ENCODE measurements at places on chromosomes 2 and 18.

DNA sequence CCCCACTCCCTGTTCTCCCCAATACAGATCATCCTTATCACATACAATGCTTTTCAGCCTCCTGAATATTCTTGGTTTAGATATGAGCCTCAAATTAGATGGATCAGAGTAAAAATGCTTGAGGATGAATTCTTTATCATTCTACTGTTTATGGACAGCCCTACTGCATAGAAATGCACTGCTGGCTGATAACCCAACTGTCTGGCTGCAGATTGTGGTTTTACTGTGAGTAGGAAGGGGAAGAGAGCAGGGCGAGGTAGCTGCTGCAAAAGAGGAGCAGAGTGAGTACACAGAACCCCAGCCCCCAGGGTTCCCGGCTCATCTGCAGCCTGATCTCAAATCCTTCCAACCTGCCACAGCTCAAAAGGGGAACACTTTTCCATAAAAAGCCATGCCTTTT is 29.4 kb upstream of the NCOA1 start:
- DNase-seq, result no peak

DNA sequence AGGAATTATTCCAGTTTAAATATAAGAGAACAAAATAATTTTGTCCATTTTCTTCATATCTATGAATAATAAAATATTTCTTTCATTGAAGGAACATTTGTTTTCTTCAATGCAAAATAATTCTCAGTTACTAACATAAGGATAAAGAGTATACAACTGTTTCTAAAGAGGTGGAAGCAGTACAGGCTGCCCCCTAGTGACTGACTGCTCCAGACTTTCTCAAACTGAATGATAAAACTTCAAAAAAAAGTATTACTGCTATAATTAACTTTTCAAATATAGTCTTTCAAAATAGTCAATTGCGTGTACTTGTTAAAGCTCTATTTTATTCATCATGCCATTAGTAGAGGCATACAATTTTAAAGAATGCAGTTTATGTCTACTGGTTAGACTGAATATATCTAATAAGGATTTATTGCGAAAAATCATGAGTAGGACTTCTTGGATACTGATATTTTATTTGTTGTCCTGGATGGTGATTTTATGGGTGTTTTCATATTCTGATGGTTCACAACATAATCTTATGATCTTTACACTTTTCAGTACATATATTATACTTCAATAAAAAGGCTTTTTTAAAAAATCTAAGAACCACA is 100.1 kb downstream of the WDPCP start:
- DNase-seq, result no peak

GRCh38 chr2:133415210-133415876 is 152.9 kb downstream of the NCKAP5 start:
- DNase-seq, result no peak

DNA sequence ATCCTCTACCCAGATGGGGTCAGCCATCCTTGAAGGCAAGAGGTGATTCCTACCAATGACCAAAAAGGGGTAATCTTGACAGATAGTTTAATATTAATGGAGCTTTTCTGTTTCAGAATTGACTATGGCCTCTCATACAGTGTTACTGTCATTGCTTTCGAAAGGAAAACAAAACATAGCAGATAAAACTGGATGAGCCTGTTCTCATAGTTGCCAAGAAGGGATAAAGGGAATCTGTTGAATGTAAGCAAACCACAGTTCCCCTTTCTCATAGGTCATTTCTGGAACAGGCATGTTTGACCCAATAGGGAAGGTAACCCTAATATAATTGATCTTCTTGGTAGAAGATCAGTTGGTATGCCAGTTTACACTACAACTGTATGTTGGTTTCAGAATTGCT is 1.6 kb downstream of the RAB27B start:
- no peak for DNase-seq

GRCh38 chr2:224360801-224361251 is 41.1 kb downstream of the FAM124B start:
- no peak for DNase-seq

- no peak for DNase-seq
Observed at GRCh38 chr2:235925250-235925919, 242.8 kb downstream of the GBX2 start.

DNA sequence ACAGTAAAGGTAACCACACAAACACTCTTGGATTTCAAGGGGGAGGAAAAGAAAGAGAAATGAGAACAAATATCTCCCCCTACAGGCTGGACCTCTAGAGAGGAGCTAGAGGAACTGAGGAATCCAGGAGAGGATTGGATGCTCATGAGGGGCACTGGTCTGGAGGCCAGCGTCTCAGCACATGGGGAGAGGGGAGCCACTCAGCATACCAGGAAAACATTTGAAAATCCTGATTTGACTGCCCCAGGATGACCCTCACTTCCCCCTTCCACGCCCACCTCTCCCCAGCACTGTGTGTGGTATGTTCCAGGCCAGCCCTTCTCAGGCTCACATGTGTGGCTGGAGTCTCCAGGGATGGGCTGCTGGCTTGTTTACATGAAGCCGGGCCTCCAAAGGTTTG is 396.8 kb upstream of the ID2 start:
- DNase-seq, result no peak

DNA sequence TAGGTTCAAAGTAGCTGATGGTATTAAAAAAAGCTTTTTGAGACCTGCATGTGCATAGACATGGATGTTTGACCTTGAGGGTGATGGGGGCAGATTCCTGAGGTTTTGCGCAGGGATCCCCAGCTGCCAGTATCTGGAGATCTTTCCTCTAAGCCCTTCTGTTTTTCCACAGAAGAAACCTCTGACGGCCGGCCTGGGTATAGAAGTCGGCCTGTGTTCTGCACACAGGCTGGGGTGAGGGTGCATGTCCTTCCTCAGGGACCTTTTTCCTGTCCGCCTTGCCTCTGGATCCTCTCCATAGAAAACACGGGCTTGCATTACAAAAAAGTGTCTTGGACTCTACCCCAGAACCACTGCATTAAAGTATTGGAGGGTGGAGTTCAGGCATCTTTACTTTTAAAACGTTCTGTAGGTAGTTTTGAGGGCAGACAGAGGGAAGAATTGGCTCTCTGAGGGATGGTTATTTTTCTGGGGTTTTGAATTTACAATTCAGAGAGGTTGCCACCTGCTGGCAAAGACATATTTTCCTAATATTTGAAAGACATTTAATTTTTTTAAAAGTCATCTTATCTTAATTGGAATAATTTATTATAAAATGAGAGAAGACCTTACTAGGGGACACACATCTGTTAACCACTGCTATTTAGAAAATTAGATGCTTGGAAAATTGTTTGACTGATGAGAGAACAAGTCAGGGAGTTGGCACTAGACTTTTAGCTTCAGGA is 350.6 kb downstream of the DCDC2C start:
- no peak for DNase-seq

DNA sequence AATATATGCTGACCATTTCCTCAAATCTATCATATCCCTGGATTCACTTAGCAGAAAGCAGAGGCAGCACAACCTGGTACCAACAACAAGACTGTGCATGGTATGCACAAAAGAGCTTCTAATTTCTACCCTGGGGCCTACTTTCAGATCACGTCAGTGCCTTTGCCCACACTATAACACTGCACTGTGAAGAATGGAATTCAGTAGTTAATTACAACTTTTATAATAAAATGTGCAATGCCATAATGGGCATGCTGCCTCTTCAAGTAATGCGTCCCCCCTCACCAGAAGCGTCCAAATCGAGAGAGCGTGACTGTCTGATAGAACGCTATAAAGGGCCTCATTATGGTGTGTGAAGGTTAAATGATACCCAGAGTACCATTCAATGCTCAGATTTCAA is 328.1 kb upstream of the PKDCC start:
- no peak for DNase-seq

DNA sequence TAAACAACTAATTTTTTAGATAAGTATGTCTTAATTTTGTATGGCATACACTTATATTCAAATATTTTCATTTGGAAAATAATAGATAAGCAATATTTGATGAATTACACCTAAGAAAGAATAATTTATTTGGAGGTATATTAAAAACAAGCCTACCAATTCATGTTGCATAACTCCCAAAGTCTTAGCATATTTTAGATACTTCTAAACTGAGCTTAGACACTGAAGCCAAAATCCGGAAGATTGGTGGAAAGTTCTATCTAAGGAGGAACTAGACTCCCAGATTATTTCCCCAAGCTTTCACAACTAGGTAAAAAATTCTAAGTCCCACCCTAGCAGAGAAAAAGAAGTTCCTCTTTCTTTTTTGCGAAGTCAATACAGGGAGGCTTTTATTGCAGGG is 221.0 kb upstream of the MMADHC start:
- no peak for DNase-seq

DNA sequence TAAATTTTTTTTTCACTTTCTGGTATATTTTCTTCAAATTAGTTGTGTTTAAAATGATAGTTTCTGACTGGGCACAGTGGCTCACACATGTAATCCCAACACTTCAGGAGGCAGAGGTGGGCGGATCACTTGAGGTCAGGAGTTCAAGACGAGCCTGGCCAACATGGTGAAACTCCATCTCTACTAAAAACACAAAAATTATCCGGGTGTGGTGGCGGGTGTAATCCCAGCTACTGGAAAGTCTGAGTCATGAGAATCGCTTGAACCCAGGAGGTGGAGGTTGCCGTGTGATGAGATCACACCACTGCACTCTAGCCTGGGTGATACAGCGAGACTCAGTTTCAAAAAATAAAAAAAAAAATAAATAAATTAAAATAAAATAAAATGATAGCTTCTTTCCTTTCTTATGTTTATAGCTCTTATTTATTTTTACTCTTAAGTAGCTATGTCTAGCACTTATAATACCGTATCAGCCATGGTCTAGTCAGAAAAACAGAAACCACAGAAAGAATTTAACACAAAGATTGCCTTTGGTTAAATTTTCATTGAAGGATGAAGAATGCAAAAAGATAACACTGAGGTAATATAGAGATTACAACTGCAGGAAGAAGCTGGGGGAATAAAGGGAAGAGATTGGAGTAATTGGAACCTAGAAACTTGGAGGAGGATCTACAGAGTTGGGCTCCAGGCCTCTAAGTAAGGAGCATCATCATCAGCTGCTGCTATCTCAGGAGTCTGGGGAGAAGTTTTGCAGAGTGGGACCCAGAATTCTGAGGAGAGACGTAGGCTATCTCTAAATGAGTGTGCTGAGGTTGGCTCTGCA is 54.7 kb upstream of the MBOAT2 start:
- no peak for DNase-seq

DNA sequence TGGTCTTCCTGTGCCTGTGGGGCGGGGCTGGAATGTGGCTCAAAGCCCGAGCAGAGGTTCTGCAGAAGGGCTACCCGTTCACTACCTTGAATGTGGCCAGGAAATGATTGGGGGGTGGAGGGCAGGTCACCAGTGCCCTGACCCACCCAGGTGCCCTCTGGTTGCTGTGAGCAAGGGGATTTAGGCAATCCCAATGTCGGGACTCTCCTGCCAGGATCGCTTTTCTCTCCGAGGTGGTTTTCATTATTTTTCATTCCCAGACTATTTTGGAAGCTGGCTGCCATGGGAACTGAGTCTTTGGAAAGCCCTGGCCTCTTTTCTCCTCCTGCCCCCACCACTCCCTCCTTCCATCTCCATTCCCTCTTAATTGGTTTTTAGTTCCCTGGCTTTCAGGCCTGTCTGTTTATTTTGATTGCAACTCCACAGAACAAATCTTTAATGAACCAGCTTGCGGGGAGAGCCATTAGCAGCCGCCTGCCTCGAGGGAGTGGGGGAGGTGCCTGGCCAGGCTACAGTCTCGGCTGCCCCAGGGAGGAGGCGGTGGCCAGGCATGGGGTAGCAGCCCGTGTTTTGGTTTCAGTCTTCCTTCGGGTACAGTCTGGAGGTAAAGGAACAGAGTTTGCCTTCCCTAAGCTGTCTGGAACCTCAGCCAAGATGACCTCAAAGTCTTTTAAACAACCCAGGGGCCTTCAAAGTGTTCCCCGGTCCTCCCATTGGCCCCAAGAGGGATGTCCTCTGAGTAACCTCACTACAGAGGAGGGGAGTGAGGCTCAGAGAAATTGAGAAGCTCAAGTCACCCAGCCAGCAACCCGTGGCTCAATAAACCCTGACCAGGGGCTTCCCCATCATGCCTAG is 114.4 kb upstream of the HAAO start:
- DNase-seq, result no peak

DNA sequence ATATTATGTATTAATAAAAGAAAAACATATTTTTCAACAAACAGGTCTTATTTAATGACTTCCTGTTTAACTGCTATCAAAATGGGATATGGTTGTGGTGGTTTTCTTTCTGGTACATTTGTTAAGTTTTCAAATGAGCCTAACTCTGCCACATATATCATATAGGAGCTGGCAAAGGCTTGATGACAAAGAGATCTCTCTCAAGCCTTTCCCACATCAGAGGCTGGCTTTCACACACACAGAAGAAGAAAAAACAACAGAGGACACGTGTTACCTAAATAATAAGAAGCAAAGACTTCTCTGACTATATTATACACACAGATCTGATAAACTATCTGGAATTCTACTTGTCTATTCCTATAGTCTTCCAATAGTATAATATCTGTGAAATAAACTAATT is 46.1 kb downstream of the CFAP36 start:
- no peak for DNase-seq

- DNase-seq, result no peak
Observed at GRCh38 chr2:21118302-21118920, 5.4 kb upstream of the TDRD15 start.

- no peak for DNase-seq
Observed at GRCh38 chr2:234178330-234179030, 128.0 kb downstream of the SPP2 start.

GRCh38 chr2:148926981-148927401 is 52.0 kb downstream of the KIF5C start:
- peak; percentile 22 for DNase-seq

DNA sequence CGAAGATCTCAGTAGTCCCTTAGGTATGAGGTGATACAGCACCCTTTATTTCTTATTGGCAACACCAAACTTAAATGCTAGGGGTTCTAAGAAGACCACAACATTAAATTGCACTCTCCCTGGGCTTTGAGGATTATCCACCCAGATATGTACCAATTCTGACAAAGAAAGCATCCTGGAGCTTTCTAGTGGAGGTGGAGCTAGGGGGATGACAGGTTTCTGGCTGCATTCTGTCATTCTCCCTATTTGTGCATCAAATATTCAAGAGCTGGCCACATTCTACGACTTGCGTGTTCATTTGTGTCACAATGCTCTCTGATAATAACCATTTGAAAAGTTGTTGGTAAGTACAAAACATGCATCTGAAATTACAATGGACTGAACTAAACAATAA is 111.1 kb downstream of the CDH2 start:
- no peak for DNase-seq

DNA sequence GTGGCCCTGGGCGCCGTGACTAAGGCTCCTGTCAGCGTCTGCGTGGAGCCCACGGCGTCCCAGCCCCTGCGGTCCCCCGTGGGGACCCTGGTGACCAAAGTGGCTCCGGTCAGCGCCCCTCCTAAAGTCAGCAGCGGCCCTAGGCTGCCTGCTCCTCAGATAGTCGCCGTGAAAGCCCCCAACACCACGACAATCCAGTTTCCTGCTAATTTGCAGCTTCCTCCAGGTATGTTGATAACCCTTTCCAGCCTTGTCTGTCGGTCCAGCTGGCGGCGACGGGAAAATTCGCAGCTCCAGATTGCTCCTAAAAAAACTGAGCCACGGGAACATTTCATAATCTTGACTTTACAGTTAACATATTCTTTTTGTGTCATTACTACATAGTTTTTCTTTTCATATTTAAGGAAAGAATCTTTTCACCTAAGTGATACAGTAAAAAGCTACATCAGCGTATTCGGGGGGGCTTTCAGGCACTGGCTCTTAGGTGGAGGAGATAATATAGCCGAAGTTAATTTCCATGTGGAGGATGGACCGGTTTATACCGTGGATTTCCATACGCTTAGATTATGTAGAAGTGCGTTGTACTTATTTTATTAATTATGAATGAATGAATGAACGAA is 916 bp downstream of the TAF4B start:
- DNase-seq, result no peak
